ENCODE measurements at places on chromosomes 2 and 18.

DNA sequence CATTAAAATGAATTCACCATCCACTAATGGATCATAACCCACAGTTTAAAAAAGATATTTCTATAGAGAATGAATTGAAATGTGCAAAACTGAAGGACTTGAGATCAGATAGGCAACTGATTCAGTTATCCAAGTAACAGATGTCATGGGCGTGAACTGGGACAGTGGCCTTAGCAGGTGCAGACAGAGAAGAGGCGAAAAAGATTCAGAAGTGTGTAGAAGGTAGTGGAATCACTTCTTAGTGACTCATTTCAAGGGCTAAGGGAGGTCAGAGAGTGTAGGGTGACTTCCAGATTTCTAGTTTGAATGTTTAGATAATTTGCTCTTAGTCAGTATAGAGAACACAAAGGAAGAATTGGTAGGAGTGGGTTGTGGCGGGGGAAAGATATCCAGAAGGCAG is 79.7 kb downstream of the EHBP1 start:
- DNase-seq: no peak

DNA sequence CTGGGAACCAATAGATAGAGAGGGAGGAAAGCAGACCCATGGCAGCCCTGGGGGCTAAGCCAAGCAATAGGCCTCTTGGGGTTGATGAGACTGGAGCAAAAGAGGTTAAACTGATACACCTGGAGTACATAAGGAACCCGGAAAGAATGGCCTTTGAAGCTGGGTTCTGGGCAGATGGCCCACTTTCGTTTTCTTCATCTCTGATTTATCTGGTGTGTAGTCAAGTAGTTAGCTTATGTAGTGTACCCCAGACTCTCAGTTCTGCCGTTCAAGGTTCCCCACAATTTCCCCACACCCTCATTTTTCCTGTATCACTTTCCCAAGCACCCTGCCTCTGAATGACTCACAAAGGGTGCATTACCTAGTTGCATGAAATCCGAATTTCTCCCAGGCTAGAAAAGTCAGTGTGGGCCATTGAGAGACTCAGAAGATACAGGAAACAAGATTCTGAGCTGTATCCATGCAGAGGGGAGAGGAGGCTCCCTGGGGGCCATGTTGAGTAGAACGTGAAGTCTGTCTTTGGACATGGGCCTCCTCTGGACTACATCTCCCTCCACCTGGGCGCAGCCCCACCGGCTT is 235.0 kb downstream of the LOXHD1 start:
- DNase-seq: no peak

DNA sequence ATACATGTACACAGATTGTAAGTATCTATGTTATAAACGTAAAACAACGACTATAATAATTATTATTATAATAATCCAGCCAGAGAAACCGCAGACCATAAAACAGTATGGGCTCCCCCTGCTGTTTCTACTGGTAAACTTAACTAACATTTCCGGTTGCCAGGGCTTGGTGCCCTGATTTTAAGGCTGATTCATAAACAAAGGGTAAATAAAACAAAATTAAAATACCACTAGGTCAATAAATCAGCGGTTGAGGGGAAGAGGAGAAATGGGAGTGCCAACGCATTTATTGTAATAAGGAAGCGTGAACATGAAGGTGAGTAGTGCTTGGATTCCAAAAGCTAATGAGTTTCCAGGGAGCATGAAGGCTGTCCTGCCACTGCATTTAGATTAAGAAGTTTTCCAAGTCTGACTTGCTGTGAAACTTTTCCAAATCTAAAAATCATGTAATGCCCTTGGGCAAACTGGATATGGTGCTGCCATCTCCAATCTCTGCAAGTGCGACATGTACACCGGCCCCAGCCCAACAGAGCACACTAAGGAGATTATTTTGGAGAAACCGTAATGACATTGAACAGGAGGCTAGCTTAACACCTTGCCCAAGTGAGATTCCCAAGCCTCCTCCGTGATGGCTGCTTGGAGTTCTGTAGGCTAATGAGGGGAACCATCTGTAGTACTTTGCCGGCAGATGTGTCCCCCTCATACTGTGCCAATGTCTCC is 50.7 kb upstream of the HNRNPA3 start:
- peak; percentile 39 for DNase-seq

DNA sequence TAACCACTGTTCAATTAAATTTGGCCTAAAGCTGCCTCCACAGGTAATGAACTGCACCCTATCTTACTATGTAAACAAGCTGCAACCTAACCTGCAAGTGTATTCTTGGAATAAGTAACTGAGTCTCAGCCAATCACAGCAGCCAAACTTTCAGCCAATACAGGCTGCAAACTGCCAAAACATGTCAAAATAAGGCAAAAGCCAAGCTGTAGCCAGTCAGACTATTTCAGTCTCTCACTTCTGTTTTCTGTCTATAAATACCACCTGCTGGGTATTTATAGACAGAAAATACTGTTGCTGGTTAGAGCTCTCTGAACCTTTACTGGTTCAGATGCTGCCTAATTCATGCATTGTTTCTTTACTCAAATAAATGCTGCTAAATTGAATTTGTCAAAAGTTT is 14.3 kb downstream of the C2orf76 start:
- no peak for DNase-seq

GRCh38 chr2:177692042-177692782 is 299.6 kb downstream of the AGPS start:
- DNase-seq: no peak

DNA sequence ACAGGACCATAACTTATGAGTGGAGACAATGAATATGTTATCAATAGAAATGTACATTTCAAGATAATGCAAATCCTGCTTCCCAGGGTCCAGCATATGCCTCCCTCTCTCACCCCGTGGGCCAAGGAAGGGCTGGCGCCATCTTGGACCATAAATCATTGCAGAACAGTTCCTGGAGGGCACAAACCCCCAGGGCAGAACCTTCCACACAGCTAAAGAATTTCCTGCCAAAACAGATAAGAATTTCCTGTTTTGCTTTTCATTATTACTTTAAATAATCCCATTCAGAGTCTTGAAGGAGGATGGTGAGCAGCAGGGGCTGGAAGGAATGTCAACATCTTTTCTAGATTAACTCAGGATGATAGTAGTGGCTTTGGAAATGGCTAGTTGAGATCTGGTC is 53.7 kb downstream of the EHD3 start:
- peak; percentile 79 for DNase-seq

GRCh38 chr18:45837283-45838070 is 12.0 kb downstream of the SIGLEC15 start:
- DNase-seq: peak; percentile 56

Measured in fibroblast of skin of scalp (primary cell).